ENCODE measurements at places on chromosomes 6 and 20.

DNA sequence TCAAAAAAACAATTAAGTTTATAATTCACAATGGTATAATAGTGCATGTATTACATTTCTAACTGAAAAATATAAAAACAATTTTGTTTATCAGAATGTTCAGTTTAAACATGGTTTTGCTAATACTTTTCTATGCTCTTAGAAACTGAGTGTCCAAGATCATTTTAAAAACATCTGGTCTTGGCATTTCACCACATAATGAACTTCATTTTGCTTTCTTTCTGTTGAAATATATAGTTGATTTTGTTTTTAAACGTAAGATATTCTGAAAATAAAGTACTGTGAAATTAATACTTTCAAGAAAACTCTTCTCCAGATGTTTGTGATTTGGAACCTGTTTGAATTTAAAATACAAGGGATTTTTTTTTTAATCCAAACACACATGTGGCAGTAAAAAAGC lies 264.4 kb downstream of the COL12A1 start:
- DNase-seq: no peak

DNA sequence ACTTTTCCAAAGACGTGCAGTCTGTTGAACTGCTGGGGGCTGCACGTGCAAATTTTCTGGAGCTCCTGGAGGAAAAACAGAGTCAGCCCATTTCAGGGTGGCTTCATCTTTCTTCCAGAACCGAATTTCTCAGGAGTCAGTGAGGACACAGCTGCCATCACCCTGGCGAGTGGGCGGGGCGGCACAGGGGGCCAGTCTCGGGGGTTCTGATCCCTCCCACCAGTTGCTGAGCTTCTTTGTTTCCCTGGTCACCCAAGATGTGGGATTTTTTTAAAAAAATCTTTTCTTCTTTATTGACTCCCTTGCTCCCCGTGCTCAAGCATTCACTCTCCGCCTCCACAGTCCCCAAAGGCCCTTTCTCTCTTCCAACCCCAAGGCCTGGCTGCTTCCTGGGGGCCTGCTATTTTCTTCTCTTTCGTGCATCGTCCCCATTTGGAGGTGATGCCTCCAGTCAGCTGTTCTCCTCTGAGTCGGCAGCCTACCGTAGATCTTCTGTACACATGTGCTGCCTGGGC lies 8.9 kb downstream of the C6orf118 start:
- no peak for DNase-seq

DNA sequence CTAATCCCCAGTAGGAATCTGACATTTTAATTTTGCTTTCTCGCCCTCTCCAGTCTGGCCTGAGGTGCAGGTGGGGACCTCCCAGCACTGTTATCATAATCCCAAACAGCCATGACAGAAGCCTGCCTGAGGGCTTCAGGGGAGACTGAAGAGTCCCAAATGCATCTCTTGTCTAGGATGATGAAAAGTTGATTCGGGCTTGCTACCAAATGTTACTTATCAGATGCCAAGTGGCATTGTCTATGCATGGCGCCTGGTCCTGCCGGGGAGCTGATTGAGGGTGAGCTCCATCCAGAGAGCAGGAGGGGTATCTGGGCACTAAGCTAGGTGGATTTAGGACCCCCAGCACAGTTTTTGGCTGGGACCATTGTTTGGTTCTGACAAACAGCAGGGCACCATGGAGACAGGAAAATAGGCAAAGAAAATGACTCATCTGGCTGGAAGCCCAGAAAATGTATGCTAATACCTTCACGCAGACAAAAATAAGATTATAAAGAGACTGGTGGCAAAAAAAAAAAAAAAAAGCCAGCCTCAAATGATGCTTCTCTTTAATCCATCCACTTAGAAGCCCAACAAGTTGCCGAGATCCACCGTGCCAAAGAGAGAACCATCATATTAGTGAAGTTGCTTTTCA lies 513.7 kb upstream of the SULF2 start:
- peak; percentile 97 for DNase-seq

GRCh38 chr6:30683183-30683979 lies 3.1 kb downstream of the PPP1R18 start:
- DNase-seq: no peak

GRCh38 chr6:40906759-40907158 lies 132.3 kb downstream of the UNC5CL start:
- no peak for DNase-seq

DNA sequence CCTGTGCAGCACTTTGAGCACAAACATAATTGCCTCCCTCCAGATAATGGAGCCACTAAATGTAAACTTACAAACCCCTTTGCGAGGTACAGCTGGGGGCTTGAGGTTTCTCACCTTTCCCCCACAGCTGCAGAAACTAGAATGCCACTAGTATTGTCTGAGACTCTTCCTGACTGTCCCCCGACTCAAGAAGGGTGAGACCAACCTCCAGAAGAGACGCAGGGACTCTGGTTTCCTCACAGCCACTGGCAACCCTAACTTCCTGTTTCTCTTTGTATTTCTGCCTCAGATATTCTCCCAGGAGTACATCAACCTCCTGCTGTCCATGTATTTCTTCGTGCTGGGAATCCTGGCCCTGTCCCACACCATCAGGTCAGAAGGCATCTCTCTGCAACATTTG lies 23.6 kb downstream of the HM13 start:
- no peak for DNase-seq

DNA sequence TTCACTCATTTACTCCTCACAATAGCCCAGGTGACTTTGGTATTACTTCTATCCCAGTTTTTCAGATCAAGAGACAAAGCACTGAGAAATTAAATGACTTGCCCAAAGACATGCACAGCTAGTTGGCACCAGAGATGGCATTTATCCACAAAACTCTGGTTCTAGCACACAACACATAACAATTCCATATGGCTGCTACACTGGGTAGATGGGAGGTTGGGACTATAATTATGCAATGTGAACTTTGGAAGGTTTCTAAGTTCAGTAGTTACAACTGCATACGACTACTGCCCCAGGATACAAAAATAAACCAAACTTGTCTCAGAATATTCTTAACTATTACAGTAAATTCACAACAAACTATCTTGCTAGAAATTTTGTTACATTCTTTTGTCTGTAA lies 54.2 kb upstream of the MLIP start:
- no peak for DNase-seq

DNA sequence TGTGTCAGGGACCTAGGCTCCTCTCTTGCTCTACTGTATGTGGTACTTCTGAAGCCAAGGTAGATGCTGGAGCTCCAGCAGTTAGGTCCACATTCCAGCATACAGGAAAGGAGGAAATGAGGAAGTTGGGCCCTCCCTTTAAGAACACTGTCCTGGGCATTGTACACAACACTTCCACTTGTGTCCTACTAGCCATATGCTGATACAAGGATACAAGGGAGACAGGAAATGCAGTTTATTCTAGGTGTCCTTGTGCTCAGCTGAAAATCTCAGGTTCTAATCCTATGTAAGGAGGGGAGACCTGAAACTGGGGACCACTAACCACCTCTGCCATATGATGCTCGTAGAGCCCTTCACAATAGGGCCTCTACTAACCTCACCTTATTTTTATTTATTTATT lies 4.2 kb downstream of the TRIB3 start:
- no peak for DNase-seq

DNA sequence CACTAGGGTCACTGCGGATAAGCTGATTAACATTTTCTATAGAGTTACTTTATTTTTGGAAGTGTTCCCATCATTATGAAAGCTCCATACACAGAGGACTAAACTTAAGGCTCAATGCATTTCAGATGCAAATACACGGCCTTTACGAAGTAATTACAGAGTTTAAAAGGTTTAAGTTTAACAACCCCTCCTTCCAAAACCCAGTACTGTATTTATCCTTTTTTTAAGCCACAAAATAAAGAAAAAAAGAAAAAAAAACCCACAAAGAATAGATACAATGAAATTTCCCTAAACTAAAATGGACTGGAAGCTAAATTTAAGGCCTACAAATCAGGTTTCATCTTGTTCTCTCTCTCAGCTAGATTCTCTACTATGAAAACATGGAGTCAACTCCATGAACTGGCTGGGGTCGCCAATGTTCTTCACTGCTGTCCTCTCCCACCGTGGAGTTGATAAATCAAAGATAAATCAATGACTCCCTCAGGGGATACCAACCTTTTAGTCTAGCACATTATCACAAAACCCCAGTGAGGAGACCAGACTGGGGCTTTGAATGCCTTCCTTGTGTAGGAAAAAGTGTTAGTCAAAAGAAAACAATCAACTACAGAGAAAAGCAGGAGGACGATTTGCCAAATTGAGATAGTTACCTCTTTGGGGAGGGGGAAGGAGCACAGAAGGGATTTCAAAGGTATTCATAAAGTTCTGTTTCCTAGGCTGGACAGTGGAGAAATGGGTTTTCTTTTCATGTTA lies 52.5 kb downstream of the TNFRSF21 start:
- DNase-seq: no peak

DNA sequence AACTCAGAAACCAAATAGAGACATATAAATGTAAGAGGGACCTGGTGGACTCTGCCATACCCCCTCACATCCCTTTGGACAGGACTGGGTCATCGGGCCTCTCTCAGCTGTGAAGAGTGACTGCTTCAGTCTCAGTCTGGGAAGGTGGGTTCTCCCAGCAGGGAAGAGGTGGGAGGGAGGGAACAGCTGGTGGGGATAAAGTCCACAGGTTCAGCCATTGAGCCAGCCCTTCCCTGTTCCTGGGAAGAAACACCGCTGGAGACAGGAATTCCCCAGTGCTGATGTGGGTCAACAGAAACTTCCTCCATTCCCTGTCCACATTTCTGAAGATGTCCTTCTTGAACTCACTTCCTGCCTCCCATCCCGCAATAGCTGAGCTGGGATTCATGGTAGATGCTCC lies 209.2 kb upstream of the PMEPA1 start:
- no peak for DNase-seq

- DNase-seq: no peak
Measured at GRCh38 chr20:19658137-19658536, 99.9 kb upstream of the RIN2 start.

DNA sequence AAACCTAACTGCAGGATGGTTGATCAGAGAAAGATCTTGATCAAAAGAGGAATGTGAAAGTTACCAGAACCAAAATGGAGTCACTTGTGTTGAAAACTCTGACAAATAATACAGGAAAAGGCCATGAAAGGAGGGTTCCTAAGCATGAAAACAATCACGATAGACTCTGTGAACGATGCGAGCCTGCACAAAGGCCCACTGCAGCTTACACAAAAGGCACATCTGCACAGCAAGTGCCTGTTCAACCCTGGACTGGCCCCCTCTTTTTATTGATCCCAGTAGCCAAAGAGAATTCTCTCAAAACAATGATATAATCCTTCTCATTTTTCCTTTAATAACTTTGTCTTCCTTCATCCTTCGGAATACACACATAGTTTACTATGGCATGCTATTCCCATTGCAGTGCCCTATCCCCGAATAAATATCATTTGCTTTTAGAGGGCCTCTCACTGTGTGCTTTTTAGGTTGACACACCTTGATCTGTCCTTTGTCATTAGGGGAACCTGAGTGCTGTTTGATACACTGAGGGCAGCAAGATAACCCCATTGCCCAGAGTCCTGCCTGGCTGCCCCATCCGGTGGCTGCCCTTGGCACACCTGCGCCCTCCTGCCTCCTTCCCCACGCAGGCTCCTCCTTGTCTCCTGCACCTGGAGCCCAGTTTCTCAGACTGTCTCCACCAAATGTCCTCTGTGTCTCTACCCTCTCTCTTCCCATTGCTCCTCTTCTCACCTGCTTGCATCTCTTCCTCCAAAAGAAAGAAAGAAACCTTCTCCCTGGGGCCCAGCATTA lies 98.3 kb upstream of the FRMD1 start:
- DNase-seq: no peak

- DNase-seq: peak; percentile 26
Measured at GRCh38 chr20:2729251-2729713, 36.7 kb downstream of the EBF4 start.

DNA sequence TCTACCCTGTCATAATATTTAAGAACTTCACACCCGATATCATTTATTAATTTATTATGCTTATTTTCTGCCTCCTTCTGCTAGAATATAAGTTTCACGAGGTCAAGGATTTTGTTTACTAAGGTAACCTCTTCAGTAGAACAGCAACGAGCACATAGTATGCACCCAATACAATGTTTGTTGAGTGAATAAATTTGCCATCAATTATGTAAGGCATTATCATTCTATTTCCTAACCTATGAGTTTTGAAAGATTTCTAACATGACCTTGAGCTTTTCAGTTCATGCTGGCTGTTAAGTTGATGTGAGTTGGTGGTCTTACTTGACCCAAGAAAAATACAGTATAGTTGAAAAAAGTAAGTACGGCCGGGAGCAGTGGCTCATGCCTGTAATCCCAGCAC lies 125.9 kb upstream of the LOC128125822 start:
- DNase-seq: no peak

- DNase-seq: no peak
Measured at GRCh38 chr20:24045621-24046318, 57.2 kb upstream of the GGTLC1 start.

DNA sequence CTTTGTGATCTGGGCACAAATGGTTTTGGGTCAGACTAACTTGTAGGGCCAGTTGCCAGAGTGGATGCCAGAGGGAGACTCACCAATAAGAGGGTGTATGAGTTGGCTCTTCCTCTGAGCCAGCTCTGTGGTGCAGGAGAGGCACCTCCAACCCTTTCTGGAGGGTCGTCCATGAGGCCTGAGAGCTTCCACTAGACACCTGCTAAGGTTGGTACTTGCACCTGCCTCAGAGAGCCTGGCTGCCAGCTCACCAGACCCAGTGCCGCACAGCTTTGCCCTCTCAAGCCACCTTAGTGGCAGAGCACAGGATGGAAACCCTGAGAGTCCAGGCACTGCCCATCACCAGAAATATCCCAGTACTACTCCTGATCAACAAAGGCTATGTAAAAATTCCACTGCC lies 504.3 kb downstream of the EYS start:
- DNase-seq: no peak

- DNase-seq: no peak
Measured at GRCh38 chr20:46964618-46965455, 70.2 kb downstream of the EYA2 start.
